GM04504 (cell line): ENCODE measurements at places on chromosomes 2 and 18.

DNA sequence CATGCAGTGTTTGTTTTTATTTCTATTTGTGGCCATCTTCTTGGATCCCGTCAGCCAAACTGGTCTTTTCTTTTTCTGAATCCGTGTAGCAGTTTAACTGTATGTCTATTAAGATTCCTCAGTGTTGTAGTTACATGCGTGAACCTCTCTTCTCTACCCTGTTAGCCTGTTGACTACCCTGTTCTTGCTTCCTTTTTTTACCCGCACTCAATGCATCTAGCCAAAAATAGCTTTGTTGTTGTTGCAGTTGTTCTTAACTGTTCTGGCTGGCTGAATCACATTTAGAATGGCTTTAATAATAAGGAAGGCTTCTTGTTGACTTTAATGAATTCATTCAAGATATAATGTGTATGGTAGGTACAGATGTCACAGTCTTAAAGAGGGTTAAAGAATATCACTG, 137.1 kb downstream of the LCLAT1 start:
- DNase-seq = no peak

GRCh38 chr2:43745457-43745856, 28.4 kb upstream of the DYNC2LI1 start:
- DNase-seq = no peak

GRCh38 chr2:105330681-105331375, 1.3 kb upstream of the TGFBRAP1 start:
- DNase-seq = no peak

GRCh38 chr2:55168221-55169154, 63.6 kb downstream of the CLHC1 start:
- peak; percentile 62 for DNase-seq

DNA sequence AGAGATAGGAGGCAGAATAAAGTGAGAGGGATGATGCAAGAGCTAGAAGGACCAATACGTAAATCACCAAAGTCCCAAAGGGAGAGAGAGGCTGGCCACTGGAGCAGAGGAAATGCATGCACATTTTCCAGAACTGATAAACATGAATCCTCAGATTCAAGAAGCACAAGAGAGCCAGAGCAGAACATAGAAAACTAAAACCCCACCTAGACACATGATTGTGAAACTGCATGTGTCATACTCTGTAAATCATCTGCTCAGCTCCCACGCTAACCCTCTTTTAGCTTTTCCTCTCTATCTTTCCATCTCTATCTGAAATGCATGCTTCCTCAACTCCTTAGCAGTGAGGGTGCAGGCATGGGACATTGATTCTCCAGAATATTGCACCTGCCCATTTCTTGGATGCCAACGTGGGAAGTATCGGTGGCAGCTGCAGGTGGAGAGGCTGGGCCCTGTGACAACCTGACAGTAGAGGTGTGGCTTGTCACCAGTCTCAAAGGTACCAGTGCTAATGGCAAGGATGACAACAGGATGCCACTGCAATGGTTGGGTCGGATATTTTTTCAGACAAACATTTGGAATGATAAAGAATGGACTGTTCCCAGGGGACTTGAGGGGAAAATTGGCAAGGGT, 89.3 kb upstream of the OTOS start:
- no peak for DNase-seq

- DNase-seq = no peak
Observed at GRCh38 chr2:6072768-6073167, 380.6 kb downstream of the SOX11 start.
